ENCODE measurements at places on chromosomes 3 and 15. TPM values are rescaled to one million over a fixed set of nuclear protein-coding genes. Genes with fewer than 3 reads are reported as not detected.

Gene SMCO1
- not detected for total RNA-seq

Gene ANKUB1
- not detected for total RNA-seq

Gene SCAMP2
- total RNA-seq: 125 TPM

Gene C3orf22
- total RNA-seq: not detected

Gene CFAP161
- total RNA-seq: not detected

Gene DNAJA4
- 43.5 TPM for total RNA-seq

Gene NEK10
- 1.4 TPM for total RNA-seq

- peak; percentile 63 for DNase-seq
These were observed 23.6 kb downstream of the RHCG start for GRCh38 chr15:89472785-89473256.

DNA sequence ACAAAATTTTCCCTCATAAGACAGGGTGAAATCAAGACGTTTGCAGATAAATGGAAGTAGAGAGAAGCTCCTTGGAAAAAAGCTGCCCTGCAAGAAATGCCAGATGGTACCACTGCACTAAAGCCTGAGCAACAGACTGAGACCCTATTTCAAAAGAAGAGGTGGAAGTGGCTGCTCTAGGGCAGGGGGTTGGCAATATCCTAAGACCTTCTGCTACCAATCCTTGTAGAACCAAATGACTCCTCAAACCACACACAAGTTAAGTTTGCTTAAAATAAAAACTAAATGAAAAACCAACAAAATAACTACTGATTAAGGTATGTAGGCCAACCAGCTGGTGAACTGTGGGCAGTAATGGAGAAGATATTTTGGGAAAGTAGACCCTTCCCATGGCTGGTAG is 21.3 kb downstream of the RAB43 start:
- DNase-seq: no peak

DNA sequence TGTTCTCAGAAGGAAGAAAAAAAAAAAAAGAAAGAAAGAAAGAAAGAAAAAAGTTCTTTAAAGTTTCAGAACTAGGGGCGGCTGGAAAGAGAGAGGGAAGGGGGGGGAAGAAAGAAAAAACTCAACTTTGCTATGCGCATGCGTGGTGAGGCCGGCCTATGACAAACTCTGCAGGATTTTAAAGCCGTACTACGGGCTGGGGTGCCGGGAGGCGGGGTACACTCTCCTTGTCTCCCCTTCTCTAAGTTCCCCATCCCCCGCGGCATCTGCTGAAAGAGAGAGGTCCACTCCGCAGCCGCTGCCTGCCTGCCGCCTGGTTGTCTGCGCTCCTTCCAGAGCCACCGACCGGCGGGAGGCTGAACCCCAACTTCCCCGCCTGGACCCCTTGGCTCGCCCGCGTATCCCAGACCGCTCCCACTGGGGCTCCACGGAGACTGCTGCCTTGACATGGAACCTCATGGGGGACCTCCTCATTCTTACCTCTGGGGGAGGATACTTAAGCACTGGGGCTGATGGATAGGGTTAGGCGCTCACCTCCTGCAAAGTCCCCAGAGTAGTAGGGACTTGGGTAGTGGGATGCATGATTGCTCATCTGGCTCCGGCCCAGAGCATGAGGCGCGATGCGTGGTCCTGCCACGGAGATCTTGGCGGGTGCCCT is 1.4 kb upstream of the WNT5A start:
- peak; percentile 56 for DNase-seq

GRCh38 chr3:4805662-4806061 is 173.6 kb upstream of the BHLHE40 start:
- no peak for DNase-seq

DNA sequence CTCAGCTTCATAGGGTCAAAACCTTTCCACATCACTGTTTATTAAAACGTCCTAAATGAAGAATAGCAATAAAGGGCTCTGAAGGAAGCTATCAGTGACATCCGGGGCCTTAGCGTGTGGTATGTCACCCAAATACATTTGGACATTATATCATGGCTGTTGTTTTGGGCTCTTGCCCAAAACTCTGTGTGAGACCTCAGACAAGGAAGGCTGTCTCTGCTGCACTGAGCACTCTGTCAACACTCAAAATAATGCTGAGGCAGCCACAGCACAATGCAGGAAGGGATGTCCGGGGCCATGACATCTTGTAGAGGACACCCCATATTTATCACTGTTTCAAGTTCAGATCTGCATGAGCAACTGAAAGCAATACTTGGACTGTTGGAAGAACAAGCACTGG is 293.8 kb upstream of the WNT5A start:
- DNase-seq: no peak

- no peak for DNase-seq
These were observed 88.2 kb downstream of the FAM43A start for GRCh38 chr3:194773771-194774455.

DNA sequence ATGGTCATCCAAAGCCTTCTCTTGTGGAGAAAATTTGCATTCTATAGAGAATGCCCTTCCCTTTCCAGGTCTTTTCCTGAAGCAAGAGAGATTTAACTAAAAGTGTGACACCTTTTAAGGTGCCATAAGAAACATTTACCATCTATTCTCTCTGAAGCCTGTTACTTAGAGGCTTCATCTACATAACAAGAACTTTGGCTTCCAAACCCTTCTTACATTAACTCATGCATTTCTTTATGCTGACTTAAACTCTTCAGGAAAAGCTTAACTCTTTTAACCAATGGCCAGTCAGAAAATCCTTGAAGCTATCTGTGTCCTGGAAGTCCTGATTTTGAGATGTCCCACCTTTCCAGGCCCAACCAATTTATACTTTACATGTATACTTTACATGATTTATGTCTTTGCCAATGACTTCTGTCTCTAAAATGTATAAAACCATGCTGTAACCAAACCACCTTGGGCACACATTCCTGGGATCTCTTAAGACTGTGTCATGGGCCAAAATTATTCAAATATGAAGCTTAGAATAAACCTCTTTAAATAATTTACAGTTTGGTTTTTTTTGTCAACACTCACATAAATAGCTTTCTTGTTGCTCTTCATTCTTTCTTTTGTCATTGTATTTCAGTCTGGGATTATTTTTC is 472.6 kb upstream of the NECTIN3 start:
- no peak for DNase-seq

DNA sequence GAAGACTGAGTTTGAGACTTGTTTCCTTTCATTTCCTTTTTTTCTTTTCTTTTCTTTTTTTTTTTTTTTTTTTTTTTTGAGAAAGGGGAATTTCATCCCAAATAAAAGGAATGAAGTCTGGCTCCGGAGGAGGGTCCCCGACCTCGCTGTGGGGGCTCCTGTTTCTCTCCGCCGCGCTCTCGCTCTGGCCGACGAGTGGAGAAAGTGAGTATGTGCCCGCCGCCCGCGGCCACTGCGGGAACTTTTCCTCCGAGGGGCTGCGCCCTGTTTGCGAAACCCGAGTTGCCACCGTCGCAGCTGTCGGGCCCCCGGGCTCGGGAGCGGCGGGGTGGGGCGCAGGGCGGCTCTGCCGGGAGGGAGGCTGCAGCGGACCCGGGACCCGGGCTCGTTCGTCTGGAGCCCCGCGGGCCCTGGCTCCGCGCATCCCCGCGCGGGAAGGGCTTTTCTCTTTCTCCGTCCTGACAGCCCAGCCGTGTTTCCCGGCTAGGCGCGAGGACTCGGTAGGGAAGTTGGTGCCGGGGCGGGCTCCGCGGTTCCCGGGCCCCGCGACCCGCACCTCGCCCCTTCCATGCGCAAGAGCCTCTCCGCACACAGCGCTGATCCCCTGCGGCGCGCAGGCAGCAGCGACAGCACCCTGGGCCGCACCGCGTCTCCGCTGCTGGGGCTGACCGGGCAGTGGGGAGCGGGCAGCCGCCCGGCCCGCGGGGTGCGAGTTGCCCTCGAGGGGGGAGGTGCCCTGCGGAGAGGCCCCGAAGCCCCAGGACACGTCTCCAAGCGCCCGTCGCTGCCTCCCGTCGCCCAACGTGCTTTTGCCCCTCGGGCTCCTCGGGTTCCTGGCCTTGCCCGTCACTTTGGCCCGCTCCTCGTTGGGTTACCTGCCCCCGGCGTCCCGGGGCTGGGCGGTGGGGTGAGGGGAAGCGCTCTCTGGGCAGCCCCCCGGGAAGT is 1.4 kb downstream of the IGF1R start:
- DNase-seq: peak; percentile 51

GRCh38 chr3:54193093-54193492 is 70.7 kb downstream of the CACNA2D3 start:
- no peak for DNase-seq

- no peak for DNase-seq
These were observed 88.7 kb upstream of the IQSEC1 start for GRCh38 chr3:13161771-13162535.
